ENCODE measurements at places on chromosomes 11 and 22.

DNA sequence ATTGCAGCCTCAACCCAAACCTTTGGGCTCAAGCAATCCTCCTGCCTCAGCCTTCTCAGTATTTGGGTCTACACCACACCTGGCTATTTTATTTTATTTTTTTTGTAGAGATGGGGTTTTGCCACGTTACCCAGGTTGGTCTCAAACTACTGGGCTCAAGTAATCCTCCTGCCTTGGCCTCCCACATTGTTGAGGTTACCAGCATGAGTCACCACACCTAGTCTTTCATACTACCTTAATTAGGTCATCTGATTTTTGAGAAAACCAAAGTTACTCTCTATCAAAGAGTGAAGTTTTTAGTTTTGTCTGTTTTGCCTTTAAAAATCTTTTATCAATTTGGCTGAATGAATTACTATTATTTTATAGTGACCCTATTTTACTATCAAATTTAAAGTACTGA, 335.6 kb upstream of the LRRC4C start:
- no peak for DNase-seq

DNA sequence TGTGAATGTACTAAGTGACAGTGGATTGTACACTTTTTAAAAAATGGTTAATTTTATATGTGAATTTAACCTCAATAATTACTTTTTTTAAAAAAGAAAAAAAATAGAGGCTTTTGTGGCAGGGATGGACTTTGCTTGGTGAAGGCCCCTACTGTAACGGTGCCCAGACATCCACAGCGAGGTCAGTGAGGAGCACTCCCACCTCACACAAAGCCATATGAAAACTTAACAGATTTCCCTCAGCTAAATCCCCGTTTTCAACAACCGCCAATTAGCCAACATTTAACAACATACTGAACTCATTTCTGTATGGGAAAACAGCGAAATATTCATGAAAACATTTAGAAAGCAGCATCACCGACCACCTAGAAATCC, 642 bp upstream of the C11orf58 start:
- no peak for DNase-seq

DNA sequence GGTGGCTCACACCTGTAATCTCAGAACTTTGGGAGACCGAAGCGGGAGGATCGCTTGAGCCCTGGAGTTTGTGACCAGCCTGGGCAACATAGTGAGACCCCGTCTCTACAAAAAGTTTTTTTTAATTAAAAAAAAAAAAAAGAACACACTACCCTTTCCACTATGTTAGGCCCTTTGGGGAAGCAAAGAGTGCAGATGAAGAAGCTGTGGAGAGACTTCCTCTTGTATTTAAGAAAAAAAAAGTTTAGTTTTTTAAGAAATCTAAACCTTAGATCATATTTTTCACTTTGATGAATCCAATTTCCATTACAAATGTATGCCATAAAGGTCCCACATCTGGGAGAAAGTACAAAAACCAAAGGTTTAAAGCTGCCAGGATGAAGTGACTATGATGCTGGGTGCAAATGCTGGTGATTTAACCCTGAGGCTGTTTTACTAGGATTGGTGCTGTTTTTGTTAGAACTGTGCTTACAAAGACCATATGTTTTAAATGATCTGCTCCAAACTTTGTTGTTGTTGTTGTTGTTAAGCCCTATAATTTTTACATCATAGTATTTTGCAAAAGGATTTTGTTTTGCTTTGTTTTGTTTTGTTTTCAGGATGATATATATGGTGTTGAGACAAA, 28.9 kb upstream of the ACER3 start:
- DNase-seq = no peak

GRCh38 chr11:70756756-70757155, 358.4 kb downstream of the CTTN start:
- no peak for DNase-seq

DNA sequence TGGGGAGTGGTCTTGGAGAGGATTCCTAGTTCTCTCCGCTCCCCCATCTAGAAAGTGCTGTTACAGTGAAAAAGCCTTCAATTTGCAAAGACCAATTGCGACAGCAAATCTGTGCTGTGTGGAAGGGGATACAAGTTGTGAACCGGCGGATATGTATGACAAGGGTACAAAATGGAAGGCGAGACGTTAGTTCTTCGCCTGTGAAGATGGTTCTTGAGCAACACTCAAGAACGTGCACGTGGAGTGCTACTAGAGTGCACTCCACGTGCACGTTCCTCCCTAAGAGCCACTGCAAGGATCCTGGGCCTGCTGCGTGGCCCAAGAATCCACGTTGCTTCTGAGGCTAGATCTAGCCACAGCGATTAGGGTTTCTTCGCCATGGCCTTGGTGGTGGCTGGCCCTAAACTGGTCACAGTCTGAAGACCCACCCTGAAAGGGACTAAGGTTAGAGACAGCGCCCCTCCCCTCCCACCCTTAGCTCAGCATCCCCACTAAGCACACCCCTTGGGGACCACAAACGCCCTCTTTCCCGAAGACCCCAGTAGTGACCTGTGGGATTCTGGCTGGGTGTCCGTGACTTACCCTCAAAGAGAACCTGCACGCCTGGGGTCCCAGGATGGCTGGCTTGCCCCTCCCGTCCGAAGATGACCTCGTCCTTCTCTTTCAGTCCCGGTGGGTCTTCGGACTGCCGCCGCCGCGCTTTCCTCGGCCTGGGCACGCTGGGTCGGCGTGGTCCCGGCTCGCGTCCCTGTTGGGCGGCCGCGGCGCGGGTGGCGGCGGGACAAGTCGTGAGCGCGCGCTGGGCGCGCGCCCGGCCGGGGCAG, 519 bp upstream of the PDE3B start:
- DNase-seq = no peak

DNA sequence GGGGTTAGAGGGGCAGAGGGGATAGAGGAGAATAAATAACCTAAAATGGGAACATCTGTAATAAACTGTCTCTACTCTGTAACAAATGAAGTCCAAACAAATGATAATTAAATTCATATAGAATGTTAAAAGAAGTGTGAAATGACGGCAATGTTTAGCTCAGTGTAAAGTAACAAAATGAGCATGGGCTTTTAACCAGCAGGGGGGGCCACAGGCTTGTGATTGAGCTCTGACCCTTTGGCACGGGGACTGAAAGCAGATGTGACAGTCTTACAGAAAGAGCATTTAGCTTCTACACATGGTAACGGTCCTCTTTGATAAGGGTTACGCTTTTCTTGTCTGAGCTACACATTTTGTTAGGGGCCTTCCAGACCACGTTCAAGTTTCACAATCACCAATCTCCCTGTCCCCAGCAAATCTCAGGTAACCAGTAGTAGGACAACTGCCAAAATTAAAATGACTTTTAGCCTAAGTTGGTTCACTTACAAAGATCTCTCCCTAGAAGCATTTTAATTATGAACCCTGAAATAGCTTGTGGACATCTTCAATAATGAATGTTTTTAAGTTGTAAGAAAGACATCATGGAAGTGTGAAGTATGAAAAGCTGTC, 262.5 kb downstream of the DCDC1 start:
- peak; percentile 1 for DNase-seq

- no peak for DNase-seq
Observed at GRCh38 chr11:48020092-48020755, 39.9 kb downstream of the PTPRJ start.

- no peak for DNase-seq
Observed at GRCh38 chr11:61853698-61854169, 25.6 kb downstream of the FADS2 start.

DNA sequence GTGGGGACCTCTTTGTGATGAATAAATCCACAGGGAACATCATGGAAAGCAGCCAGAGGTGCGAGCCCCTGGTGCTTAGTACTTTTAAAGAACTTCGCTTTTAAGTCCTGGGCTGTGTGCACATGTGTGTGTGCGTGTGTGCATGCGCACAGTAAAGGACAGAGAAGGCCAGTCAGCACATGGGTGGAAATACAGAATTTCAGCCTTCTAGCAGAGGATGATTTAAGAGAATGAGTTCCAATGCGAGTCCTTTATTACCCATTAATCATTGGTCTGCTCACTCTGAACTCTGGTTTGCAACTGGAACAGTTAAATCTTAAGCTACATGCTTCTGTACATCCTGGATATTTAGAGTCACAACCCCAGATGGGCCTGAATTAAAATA, 18.9 kb downstream of the TEAD1 start:
- DNase-seq = no peak

DNA sequence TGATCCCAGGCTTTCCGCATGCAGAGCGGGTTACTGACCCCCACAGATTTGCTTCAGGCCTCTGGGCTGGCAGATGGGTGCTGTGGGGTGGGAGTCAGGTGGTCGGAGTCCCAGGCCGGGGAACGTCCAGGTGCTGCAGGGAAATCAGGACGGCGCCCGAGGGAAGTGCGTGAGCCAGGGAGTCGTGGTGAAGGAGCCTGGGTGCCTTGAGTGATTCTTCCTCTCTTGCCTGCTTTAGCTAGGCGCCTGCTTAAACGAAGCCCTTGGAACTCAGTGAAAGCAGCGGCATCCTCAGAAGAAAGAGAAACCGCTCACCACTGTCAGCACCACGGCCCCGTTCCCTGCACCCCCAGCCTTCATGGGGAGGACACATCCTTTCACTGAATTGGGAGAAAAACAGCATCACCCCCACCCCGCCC, 455.6 kb downstream of the BRD1 start:
- DNase-seq = no peak

DNA sequence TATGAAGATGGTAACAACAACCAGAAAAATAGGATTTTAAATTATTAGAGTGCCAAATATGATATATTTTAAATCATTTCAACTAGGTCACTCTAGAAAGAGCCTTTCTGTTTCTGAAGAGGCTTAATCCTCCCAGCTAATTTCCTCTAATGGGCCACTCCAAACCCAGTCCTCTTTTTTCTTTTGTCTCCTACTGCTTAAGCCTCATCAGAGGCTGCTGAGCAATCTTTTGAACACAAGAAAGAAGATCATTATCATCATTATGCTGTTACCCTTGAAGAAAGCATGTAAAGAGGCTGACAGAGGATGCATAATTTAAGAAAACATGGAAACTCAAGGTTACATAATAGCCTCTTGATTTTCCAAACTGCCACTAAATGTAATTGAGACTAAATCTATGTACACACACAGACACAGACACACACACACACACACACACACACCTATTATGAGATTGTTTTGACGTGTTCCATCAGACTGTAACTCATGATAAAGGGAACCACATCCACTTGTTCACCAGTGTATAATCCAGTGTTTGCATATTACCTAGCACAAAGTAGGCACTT, 519.6 kb downstream of the METTL15 start:
- no peak for DNase-seq

- no peak for DNase-seq
Observed at GRCh38 chr11:1155274-1155693, 2.5 kb upstream of the MUC5AC start.

DNA sequence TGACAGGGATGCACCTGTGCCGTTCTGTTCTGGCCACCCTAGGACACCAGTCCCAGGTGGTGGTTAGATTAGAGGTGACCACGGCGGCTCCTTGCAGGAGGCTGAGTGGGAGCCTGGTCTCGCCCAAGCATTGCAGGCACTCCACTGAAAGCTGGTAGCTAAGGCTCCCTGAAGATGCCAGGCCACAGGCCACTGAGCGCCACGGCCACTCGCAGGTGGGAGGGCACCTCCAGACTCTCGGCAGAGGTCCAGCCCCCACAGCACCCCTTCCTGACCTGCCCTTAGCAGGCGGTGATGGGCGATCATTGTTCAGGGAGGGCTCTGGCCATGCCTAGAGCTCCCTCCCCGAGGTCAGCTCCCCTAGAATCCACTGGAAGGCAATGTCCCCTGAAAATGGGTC, 1270.2 kb downstream of the BRD1 start:
- DNase-seq = no peak

- no peak for DNase-seq
Observed at GRCh38 chr11:73260127-73260457, 12.0 kb upstream of the P2RY6 start.

DNA sequence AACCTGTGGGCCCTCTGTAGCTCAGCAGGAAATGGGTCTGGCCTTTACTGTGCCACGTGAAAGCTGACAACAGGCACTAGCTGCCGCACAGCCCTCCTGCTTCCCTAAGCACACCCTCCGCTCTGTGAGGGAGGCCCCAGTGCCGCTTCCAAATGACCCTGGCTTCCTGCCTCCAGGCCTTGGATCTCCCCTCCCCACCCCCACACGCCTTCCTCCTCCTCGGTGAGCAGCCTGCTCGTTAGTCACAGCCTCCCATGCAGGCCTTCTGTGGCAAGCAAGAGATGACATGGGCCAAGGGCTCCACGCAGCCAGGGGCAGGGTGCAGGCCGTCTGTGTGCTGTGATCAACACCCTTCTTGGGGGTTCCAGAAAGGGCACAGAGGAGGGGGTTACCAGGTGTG, 15.3 kb upstream of the RASL10A start:
- no peak for DNase-seq

GRCh38 chr11:910044-910588, 494 bp downstream of the CHID1 start:
- no peak for DNase-seq

- no peak for DNase-seq
Observed at GRCh38 chr22:20106205-20106848, 9.6 kb upstream of the RANBP1 start.

- DNase-seq = no peak
Observed at GRCh38 chr11:19478891-19479290, 233.7 kb upstream of the NAV2 start.

DNA sequence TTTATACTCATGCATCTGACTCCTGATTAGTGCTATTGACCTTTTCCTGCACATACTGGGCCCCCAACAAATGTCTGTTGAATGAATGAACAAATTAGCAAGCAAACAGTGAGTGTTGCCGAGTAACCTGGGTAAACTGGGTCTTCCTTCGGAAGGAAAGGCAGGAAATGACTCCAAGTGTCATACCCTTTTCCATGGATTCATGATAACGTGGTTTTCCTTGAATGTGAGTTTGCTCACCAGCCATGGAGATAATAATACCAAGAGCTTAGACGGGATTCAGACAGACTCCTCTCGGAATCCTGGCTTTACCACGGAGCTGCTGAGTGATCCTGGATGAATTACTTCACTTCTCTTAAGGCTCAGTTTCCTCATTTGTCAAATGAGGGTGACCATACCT, 16.7 kb downstream of the TECTA start:
- no peak for DNase-seq

- peak; percentile 15 for DNase-seq
Observed at GRCh38 chr11:130315354-130315970, 745 bp upstream of the ZBTB44 start.

DNA sequence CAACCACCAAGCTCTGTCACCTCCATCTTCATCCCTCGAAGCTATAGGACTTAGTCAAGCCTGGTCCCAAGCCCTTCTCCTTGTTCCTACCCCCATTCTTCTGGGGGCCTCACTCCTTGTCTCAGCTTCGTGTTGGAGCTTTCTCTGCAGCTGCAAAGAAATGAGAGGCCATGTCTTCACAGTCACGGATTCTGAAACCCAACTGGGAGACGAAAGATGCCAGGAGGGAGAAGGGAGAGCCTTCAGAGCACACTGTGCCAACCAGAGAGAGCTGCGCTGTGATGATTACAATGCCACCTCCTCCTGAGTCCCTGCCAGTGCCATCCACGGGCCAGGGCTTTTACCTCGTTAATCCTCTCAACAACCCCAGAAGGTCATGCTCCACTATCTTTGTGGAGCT, 469.3 kb downstream of the TBC1D22A start:
- no peak for DNase-seq

- DNase-seq = no peak
Observed at GRCh38 chr11:130414107-130415080, 14.0 kb downstream of the ADAMTS8 start.

- no peak for DNase-seq
Observed at GRCh38 chr11:35143297-35144135, 4.5 kb downstream of the CD44 start.
